ENCODE measurements at places on chromosomes 6 and 20.
A peak's percentile ranks its signal among the peaks of the same experiment; 100 is the strongest.

- DNase-seq = no peak
Observed at GRCh38 chr6:159404296-159404695, 235.1 kb downstream of the FNDC1 start.

DNA sequence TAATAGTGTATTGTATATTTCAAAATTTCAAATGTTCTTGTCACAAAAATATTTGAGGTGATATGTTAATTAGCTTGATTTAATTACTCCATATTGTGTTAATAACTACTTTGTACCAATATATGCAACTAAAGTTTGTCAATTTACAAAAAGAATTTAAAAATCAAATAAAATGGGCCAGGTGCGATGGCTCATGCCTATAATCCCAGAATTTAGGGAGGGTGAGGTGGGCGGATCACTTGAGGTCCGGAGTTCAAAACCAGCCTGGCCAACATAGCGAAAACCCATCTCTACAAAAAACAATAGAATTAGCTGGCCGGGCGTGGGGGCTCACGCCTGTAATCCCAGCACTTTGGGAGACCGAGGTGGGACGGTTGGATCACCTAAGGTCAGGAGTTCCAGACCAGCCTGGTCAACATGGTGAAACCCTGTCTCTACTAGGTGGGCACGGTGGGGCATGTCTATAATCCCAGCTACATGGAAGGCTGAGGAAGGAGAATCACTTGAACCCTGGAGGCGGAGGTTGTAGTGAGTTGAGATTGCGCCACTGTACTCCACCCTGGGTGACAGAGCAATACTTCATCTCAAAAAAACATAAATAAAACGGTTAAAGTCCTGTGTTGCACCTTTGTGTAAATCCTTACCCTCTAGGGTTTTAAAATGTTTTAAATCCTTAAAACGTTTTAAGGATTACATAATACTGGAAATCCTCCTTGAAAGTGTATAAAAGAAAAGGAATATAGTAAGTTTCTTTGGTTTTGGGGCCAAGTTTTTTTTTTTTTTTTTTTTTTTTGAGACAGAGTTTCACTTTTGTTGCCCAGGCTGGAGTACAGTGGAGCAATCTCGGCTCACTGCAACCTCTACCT is 4.0 kb downstream of the HSPA1B start:
- DNase-seq = no peak

DNA sequence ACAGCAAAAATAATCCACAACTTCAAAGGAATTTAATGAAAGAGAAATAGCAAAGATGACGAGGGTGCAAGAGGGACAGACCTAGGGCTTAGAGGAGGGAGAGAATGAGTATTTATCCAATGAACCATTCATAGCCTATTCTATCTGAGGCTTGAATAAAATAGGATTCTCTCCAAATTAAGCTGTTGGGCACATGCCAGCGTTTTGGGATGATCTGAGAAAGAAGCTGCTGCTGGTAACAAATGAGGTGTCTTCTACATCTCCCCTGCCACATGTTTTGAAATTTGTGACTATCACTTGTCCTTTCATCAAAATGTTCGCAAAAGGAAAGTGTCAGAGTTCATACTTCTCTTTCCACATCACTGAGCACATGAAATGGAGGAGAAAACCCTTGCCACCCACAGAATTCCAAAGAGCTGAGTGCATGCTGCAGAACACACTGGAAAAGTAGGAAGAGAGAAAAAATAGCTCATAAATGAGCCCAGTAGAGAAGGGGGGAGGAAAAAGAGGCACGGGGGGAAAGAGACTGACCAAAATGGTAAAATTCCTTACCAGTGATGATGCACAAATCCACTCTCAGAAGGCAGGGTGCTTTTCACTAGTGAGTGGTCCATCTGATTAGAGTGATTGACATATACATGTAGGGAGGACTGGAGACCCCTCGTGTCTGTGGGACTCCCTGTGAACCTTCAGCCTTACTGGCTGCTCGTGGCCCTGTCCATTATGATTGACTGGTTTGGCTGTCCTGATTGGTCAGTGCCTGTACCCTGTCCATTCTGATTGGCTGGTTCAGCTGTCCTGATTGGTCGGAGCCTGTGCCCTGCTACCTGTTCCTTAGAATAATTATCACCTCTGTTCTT is 180.5 kb downstream of the OGFRL1 start:
- DNase-seq = peak; percentile 27

DNA sequence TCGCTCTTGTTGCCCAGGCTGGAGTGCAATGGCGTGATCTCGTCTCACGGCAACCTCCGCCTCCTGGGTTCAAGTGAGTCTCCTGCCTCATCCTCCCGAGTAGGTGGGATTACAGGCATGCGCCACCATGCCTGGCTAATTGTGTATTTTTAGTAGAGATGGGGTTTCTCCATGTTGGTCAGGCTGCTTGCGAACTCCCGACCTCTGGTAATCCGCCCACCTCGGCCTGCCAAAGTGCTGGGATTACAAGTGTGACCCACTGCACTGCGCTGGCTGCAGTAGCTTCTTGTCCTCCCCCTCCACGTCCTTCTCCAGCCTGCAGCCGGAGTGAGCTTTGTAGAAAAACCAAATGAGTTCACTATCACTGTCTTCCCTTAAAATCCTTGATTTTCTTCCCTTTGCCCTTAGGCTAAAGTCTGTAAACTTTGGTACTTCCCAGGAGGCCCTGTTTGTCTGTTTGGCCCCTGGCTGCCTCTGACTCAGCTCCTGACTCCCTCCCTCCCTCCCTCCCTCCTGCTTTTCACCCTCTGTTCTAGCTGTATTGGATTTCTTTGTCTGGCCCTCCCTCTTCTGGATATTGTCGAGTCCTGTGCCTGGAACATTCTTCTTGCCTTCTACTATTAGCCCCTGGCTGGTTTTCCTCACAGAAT is 12.9 kb downstream of the PARD6B start:
- DNase-seq = peak; percentile 27

DNA sequence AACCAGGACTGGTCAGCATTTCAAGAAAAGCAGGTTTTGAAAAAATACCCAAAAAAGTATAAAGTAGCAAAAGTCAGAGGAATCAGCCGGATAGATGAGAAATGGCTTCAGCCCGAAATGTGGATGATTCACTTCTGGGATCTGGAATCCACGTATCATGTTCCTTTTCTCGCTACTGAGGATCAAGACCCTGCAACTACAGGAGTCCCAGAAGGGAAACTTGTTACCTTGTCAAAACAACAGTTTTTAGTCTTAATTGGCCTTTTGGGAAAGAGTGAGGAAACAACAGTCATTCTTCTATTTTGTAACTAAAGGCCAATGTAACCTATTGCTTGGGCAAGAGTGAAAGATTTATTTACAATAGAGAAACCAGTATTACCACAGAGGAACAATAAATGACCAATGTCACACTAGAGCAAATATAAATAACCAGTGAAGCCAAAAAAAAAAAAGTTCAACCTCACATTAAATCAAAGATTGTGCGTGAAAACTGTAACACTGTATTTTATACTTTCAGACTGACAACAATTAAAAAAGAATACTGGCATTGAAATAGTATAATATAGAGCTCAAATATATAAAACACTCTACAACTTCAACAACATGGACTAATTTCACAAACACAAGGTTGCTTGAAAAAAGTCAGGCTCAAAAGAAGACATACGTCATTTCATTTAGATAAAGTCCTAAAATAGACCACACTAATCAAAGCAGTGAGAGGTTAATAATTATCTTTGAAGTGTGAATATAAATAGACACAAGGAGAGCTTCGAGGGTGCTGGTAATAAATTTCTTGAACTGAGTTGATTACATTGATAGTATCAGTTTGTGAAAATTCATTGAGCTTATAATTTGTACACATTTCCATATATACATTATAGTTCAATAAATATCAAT is 116.2 kb downstream of the GFRAL start:
- DNase-seq = no peak

DNA sequence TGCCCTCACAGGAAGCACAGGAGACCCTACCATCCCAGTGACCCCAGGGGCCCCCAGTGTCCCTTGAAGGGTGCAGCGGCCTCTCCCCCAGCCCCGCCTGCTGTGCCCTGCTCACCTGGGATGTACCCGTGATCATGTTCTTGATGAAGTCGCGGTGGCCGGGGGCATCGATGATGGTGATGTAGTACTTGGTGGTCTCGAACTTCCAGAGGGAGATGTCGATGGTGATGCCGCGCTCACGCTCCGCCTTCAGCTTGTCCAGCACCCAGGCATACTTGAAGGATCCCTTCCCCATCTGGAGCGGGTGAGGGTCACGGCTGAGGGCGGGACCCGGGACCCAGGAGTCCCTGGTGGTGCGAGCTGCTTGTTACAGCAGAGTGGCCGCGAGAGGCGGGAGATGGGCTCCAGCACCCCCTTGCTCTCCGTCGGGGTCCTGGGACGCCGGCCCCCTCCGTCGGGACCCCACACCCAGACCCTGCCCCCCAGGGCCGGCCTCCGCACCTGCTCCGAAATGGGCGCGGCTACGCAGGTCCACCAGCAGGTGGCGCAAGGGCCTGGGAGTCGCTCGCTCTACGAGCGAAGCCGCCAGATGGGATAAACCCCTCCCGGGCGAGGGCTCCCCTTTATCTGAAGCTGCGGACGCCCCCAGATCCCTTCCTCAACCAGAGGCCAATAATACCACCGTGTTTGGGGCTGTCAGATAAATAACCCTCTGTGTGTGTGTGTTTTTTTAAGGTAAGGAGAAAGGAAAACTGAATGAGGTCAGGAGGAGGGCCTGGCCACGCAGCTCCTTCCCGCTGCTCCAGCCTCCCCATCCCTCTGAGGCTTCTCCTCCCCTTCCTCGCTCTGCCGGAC is 2.9 kb downstream of the EEF1A2 start:
- DNase-seq = no peak

- DNase-seq = no peak
Observed at GRCh38 chr20:59705651-59706399, 101.5 kb downstream of the PHACTR3 start.

DNA sequence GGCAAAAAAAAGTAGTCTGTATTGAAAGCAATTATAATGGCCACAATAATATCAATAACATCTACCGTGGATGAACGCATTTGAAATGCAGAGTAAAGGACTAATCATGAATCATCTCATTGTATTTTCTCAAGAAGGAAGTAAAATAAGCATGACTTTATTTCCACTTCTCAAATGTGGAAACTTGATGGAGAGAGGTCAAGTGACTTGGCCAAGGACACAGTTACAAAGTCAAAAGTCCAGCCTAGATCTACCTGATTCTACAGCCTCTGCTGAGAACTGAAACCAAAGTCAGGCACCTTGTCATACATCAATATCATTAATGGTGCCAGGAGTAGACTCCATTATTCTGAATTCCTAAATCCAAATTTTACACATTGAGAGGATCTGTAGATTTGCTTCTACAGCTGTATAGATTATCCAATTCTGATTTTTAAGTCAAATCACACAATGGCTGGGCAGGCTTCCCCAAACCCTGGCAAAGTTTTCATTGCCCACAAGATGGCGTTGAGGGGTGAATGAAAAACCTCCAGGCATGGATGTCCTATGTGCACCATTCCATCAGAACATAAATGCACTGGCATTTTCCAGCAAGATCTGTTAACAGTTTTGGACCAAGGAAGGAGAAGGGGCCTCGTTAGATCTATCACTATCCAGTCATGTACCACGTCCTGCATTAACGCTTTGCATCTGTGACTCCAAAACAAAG is 423.1 kb downstream of the MAFB start:
- no peak for DNase-seq

- DNase-seq = no peak
Observed at GRCh38 chr20:48904566-48905296, 16.8 kb upstream of the ARFGEF2 start.

All from thoracic aorta (tissue), 2 donors.